ENCODE measurements at places on chromosomes 1 and 21. TPM values are rescaled to one million over a fixed set of nuclear protein-coding genes. Genes with fewer than 3 reads are reported as not detected.

The REN gene
- not detected for total RNA-seq

The FCN3 gene
- total RNA-seq, result 4.5 TPM

GRCh38 chr1:11729498-11730428 lies 6.2 kb upstream of the AGTRAP start:
- DNase-seq, result no peak

The TTLL10 gene
- total RNA-seq, result not detected

The OR10K2 gene
- total RNA-seq, result not detected

DNA sequence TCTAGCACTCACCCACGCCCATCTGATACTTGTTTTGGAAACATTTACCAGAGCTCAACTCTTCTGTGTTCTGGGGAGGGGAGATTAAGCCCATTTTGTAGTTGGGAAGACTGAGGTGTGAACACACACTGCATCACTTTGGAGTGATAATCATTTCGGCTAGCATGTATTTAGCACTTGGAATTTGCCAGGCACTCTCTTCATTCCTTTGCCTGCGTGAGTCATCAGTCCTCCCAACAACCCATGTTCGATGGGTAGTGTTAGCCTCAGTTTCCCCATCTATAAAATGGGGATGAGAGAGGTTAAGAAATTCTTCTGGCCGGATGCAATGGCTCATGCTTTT lies 182.8 kb upstream of the TMEM51 start:
- DNase-seq, result no peak
